ENCODE measurements at places on chromosomes 2 and 18.

DNA sequence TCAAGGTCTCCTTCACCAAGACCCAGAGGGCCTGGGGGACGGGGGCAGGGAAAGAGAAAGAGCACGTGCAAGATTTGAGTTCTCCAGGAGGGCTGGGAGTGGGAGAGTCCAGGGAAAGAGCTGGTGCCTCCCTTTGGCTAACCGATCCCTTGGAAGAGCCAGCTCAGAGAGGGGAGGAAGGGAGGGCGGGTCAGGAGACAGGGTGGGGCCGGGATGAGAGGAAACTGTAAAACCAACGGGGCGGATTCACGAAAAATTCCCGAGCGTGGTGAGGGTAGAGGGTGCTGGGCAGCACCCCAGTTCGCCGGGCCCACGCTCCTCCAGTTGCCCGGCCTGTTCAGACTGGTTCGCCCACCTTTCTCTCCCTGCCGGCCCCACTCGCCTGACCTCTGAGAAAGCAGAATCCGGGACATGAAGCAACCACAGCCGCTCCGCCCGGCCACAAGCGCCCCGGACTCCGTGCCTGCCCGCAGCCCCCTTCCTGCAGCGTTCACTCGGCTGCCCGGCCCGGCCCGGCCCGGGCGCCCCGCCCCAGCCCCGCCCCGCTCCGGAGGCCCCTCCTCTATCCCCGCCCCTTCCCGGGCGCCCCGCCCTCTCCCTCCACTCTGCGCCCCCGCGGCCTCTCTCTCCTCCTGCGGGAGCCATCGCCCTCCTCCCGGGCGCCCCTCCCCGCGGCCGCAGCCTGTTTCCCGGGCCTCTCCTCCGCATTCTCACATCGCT is 230.9 kb upstream of the SMAD2 start:
- DNase-seq = no peak

GRCh38 chr2:61786876-61787275 is 67.0 kb downstream of the FAM161A start:
- DNase-seq = no peak

DNA sequence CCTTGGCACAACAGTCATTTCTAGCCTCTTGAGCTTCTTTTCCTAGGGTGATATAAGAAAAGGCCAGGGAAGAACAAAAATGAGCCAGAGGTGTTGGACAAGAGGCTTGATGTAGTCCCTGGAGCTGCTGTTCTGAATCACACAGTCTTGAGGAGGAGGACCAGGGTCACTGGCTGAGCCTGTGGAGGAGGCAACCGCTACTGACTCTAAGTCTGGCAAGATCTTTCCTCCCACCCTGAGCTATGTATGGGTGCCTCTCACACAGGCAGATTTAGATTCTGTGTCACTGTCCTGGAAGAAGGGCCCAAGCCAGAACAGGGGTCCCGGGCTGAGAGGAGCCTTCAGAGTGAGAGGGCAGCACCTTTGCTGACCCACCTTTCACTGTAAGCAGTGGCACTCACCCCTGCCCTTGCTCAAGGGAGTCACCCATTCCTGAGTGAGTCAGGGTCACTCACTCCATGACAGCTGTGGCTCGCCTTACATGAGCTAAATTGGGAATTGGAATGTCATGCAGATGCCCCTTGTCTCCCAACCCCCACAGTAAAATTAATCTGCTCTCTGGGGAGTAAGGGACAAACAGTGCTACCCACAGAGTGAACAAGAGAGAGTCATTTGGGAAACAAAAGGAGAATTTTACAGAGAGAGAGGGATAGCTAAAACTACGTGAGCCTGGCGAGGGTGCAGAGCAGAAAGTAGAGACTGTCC is at the start of gene TRIM54:
TSS of gene TRIM54 (plus strand) at position 575 of the 705 bp plus-strand sequence. CDS start 303 bp downstream, outside the sequence.
- no peak for DNase-seq

- no peak for DNase-seq
These were observed 2.2 kb downstream of the ELAC1 start for GRCh38 chr18:50970006-50970405.

DNA sequence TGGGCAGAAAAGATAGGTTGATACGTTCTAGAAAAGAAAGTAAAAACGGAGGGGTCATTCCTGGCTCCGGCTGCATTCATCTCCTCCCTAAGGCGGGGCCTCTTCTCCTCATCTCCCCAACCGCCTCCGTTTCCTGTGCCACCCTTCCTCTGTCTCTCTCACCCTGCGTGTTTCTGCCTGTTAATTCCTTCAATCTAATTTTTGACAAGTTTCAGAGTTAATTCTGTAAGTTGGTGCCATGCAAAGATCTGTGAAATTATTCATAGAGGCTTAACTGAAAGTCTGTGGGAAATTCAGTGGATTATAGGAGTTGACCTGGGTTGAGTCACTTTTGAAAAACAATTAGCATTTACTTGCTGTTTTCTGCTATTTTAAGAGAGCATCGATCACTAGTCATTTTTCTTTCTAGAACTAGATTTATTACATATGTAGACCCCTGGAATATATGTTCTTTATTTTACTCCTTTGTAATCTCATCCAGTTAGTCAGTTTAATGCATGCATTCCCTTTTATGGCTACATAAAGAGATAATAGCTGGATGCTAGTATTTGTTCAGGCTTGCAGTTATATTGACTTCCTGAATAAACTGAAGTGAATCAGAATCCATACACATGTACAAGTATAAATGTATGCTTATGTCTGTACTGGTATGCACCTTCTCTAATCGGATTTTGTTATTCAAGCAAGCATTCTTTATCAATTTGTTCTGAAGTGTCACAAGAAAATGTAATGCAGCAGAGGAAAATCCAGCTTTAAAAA is 91.1 kb downstream of the EML6 start:
- no peak for DNase-seq

- no peak for DNase-seq
These were observed 145.4 kb upstream of the SATB2 start for GRCh38 chr2:199602896-199603717.

- no peak for DNase-seq
These were observed 110.4 kb upstream of the RAB27B start for GRCh38 chr18:54717673-54718407.

GRCh38 chr2:197383825-197384224 is 51.0 kb downstream of the SF3B1 start:
- no peak for DNase-seq

DNA sequence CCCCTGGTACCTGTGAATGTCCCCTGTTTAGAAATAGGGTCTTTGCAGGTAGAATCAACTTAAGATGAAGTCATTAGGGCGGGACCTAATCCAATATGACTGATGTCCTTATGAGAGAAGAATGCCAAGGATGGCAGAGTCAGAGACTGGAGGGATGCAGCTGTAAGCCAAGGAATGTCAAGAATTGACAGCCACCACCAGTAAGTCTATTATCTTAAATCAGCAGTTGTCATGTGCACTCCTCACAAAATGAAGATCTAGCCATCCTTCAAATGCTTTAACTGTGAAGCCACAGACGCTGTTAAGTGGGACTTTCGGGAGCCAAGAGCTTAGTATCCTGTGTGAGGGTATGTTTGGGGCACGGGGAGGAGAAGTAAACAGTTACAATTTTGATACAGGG is 83.2 kb downstream of the ITGA4 start:
- no peak for DNase-seq

GRCh38 chr18:74499633-74500032 is 3.5 kb downstream of the CNDP2 start:
- no peak for DNase-seq

DNA sequence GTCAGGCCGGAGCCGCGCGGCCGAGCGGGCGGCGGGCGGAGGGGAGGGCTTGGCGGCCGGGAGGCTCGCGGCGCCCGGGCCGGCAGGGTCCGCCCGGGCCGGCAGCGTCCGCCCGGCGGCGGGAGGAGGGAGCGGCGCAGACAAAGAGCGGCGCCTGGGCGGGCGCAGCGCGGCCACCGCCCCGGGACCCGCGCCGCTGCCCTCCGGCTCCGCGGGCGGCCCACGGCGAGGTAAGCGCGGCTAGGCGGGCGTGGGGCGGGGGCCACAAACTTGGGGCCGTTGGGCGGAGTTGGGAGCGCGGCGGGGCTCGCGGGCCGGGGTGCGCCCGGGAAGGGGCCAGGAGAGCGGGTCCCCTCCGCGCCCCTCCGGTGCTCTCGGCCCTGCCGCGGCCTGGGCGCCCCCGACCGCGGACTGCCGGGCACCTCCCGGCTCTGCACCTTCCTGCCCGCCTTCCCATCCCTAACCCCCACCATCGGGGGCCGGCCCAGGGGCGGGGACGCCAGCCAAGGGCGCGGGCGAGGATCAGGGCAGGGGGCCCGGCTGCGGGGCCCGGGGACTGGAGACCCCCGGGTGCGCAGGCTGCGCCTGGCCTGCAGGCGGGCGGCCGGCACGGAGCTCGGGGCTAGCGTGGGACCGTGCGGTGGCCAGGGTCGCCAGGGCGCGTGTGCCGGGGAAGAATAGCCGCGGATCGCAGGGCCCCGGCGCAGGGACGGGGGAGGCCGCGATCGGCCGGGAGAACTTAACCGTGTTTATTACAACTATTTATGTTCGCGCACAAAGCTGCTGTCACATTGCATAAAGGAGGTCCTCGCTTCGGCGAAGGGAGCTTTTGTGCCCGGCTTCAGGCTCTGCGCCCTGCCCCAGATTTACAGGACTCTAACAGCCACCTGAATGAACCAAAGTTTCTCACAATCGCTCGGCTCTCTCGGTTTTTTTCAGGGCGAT is at the start of gene NCK2:
TSS of gene NCK2 (plus strand) at position 4 of the 945 bp plus-strand sequence. CDS start 110,152 bp downstream, outside the sequence.
- no peak for DNase-seq

DNA sequence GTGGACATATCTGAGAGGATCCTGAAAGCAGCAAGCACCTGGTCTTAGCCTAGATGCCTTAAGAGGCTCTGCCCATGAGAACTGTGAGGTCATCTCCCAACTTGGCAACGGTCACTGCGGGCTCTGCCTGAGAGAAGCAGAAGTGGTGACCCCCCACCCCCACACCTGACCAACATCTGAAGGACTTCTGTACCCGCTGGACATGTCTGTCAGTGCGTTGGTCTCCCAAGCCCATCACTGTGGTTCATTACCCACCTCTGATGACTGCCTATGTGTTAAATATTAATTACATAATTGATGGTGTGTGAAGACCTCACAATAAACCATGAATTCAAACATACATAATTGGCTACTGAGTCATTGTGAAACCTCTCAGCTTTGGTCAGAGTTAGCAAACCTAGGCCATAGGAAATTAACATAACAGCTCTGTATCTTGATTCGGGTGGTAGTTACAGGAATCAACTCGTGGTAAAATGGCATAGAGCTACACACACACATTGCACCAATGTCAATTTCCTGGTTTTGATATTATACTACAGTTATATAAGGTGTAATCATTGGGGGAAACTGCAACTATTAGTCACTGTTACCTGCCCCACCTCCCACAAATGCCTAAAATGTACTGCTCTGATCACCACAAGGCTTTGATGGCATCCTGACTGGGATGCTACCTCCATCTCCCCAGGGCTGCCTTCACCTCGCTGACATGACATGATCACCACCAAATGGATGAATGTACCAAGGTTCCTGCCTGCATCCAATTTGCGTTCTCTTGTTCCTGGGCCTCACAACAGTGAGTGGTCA is 4.3 kb upstream of the GALNT1 start:
- DNase-seq = no peak

DNA sequence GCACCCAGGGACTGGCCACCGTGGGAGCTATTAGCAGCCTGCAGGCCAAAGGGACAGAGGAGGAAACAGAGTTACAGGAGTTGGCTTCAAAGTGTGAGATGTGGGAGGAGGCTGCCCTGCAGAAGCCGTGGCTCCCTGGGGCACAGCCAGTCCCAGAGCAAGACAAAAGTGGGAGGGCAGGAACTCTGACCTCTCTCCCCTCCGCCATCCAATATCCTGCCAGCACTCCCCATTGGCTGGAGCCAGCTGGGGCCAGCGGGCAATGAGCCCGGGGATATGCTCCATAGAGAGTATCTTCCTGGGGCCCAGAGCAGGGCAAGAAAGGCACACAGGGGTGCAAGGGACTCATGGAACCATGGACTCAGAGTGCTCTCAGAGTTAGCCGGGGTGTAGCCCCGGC is 143.1 kb downstream of the INHBB start:
- no peak for DNase-seq

DNA sequence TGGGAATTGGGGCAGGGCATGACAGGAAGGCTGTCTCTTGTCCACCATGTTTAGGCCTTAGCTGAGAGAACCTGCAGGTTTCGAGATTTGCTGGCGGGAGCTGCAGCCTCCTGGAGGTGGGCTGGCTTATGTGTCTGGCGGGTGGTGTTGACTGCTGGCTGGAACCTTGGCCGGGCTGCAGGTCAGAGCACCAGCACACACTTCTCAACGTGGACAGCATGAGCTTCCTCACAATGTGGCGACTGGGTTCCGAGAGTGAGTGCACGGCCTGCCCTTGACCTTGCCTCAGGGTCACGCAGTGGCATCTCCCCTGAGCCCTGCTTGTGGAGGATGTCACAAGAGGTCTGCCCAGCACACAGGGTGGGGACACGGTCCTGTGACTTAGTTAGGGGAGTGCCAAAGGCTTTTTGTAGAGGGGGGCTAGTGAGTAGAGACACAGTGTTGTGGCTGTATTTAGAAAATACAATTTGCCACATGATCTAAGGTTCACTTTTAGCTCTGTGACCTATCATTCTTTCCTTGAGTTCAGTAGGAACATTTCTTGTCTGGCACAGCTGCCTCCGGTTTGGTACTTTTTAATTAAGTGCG is 134.8 kb downstream of the SEPTIN10 start:
- no peak for DNase-seq

- no peak for DNase-seq
These were observed 25.0 kb upstream of the KDM3A start for GRCh38 chr2:86416146-86416545.

DNA sequence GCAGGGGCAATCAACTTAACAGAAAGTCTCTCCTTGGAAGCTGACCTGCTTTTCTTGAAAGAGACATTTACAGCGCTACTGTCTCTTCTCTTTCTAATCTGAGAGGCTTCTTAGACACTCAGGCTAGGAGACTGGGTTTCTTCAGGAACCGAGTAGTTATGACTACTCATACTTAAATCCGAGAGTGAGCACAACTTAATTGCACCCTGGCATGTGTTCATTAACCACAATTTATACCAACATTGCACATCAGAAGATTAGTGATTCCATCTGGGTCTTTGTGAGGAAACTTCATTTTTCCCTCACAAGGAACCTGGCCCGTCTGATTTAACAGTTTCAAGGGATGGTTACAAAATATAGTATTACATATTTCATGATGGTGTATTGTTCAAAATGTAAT is 176.9 kb downstream of the UBE2E3 start:
- no peak for DNase-seq

GRCh38 chr2:178306352-178307073 is 112.2 kb downstream of the OSBPL6 start:
- no peak for DNase-seq

GRCh38 chr2:126886211-126886915 is 12.3 kb upstream of the TEX51 start:
- DNase-seq = no peak

DNA sequence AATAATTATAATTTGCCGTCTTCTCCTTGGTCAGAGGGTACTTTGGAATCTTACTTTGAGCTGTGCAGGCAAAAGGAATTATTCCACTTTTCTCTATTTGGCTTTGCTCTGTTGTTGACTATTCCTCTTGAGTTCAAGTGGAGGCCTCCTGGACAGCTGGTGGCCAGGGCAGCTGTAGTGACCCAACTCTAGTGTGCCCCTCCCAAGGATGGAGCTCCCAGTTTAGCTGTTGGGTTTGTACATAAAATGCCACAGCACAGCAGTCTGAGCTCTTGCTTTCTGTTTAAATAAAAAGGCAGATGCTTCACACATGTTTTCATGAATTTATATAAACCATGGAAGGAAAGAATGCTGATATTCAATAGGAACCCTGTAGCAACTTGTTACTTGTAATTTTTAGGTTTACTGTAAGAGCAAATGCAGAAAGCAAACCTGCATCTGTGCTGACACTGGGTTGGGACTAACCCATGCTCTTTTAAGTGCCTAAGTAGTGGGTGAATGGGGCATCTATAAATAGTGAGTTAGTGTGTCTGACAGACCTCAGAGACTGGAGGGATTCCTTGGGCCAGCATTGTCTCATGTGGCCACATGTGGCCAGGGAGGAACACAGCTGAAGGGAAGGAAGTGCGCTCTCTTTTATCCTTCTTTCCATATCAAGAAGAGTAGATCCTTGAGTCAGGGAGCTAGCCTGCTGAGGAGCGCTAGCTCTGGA is 121.8 kb downstream of the FHOD3 start:
- no peak for DNase-seq

Measured in esophagus muscularis mucosa (tissue), 4 donors.